ENCODE measurements at places on chromosomes 6 and 20. TPM values are rescaled to one million over a fixed set of nuclear protein-coding genes. Genes with fewer than 3 reads are reported as not detected.

Gene UNC5CL
- 0.76 TPM for total RNA-seq

GRCh38 chr6:159680104-159680503 lies 12.9 kb downstream of the SOD2 start:
- peak overlapping the region; percentile 36 for H3K27ac ChIP-seq
- peaks cover 17% of the 10 kb centered on the region for H3K36me3 ChIP-seq

DNA sequence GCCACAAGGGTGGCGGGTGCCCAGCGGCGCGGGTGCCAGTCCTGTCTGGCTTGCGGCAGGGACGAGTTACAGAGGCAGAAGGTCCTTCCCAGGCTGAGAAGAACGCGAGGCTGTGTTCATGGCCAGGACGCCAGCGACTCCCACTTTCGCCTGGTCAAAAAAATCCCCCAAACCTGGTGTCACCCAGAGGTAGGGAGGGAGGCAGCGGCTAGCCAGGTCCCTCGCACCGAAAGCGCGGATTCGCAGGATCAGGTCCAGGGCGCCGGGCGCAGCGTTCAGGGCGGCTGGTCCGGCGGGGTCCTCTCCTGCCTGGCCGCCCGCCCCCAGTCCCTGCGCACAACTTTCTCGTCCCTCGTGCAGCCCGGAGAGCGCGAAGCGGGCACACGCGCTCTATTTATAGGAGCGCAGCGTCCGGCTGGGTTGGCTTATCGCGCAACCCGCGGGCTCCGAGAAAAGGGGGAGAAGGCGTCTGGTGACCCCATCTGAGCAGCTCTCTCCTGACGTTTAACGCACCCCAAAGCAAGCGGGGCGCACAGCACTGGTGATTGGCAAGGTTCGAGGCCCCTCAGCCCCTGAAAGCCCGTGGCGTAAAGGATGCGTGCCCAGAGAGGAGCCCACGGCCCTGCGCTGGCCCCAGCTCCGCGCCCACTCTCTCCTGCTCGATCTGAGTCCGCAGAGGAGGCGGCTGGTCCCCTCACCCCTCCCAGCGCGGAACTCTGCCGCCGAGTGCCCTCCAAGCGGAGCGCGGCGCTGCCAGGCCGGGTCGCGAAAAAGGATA lies 519 bp downstream of the CBLN4 start:
- no peaks in the 10 kb centered on the region for H3K27me3 ChIP-seq
- H3K27ac ChIP-seq: no peak overlapping the region
- no peaks in the 10 kb centered on the region for H3K36me3 ChIP-seq
- no peak for DNase-seq
- no peak overlapping the region for H3K4me3 ChIP-seq

DNA sequence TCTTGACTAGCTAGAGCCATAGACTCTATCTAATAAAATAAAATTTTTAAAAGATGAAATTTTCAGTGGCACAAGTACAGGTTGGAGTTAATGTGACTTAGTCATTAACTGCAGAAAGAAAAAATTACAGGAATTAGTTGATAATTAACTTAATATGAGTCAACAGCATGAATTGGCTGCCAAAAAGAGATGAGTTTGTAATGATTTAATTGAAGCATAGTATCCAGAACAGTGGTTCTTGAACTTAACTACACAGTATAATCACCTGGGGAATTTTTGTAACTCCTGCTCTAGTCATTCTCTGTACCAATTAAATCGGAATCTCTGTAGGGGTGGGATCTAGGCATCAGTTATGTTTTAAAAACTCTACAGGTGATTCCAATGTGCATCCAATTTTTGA lies 46.3 kb upstream of the HMGN3 start:
- H3K4me3 ChIP-seq: no peak overlapping the region
- H3K4me1 ChIP-seq: peaks cover 15% of the 10 kb centered on the region
- H3K27ac ChIP-seq: no peak overlapping the region
- peaks cover 2% of the 10 kb centered on the region for H3K36me3 ChIP-seq
- DNase-seq: no peak

Measured in osteocyte (in vitro differentiated cells).